ENCODE measurements at places on chromosomes 4 and X. TPM values are rescaled to one million over a fixed set of nuclear protein-coding genes. Genes with fewer than 3 reads are reported as not detected.

The PNMA6A gene
- total RNA-seq: 3.9 TPM

The CT83 gene
- total RNA-seq: not detected

The BMP3 gene
- 0.05 TPM for total RNA-seq

The LDB2 gene
- total RNA-seq: 4.8 TPM

The SLC16A2 gene
- 14.3 TPM for total RNA-seq

The KIF4A gene
- 1.2 TPM for total RNA-seq

The HMX1 gene
- total RNA-seq: not detected

The UGT2B17 gene
- not detected for total RNA-seq

The OTC gene
- total RNA-seq: not detected

The BEX5 gene
- not detected for total RNA-seq

The APELA gene
- not detected for total RNA-seq

The ELOVL6 gene
- total RNA-seq: 50.9 TPM

The ENPP6 gene
- not detected for total RNA-seq

The GSTCD gene
- total RNA-seq: 12.5 TPM

The RNF113A gene
- 17.5 TPM for total RNA-seq

The UGT8 gene
- total RNA-seq: not detected

The GPR173 gene
- 2.4 TPM for total RNA-seq

The SMIM43 gene
- total RNA-seq: 1.2 TPM

The MID1IP1 gene
- 42.3 TPM for total RNA-seq

The MTNR1A gene
- 0.23 TPM for total RNA-seq

The ATOH1 gene
- not detected for total RNA-seq

The LIMCH1 gene
- total RNA-seq: 151 TPM

The GRIA2 gene
- not detected for total RNA-seq

The STBD1 gene
- total RNA-seq: 9.3 TPM

The CENPI gene
- 15.8 TPM for total RNA-seq

The ADH4 gene
- total RNA-seq: not detected

The FANCB gene
- 4.5 TPM for total RNA-seq

The AMTN gene
- not detected for total RNA-seq

The KLHL34 gene
- total RNA-seq: not detected

The GAGE2A gene
- total RNA-seq: not detected

The NSD2 gene
- 88.2 TPM for total RNA-seq

The TMEM185A gene
- 22.6 TPM for total RNA-seq

The ESX1 gene
- total RNA-seq: not detected

The SLC25A6 gene
- total RNA-seq: 159 TPM

The GYPE gene
- 0.37 TPM for total RNA-seq

The NLRP2B gene
- not detected for total RNA-seq

The TCEAL6 gene
- not detected for total RNA-seq

The ZNF711 gene
- 6.1 TPM for total RNA-seq

The PRSS48 gene
- not detected for total RNA-seq

The CXCL5 gene
- total RNA-seq: 9.1 TPM

The NMU gene
- total RNA-seq: not detected

The GBA3 gene
- not detected for total RNA-seq

The MAGEA6 gene
- not detected for total RNA-seq

The ITIH6 gene
- not detected for total RNA-seq

The CCNG2 gene
- 57.0 TPM for total RNA-seq

The SLC10A4 gene
- total RNA-seq: not detected

The CLDN22 gene
- not detected for total RNA-seq

The USP51 gene
- 1.5 TPM for total RNA-seq

The SGMS2 gene
- total RNA-seq: 141 TPM

The CLCN4 gene
- total RNA-seq: 1.6 TPM

The GNRHR gene
- not detected for total RNA-seq

The FGD1 gene
- total RNA-seq: 9.5 TPM

The NEIL3 gene
- total RNA-seq: 1.2 TPM

The UGT2B10 gene
- total RNA-seq: not detected

The FATE1 gene
- not detected for total RNA-seq

The PHKA1 gene
- total RNA-seq: 21.1 TPM

The MAGT1 gene
- total RNA-seq: 172 TPM

The IKBKG gene
- total RNA-seq: 13.7 TPM

The MAGEC2 gene
- total RNA-seq: not detected

Measured in smooth muscle cell of the umbilical artery (primary cell).